ENCODE measurements at places on chromosomes 6 and 20. TPM values are rescaled to one million over a fixed set of nuclear protein-coding genes. Genes with fewer than 3 reads are reported as not detected.

PDSS2 gene
- total RNA-seq: 12.2 TPM

ADA gene
- total RNA-seq: 25.9 TPM

SNAP25 gene
- total RNA-seq: 0.39 TPM

CTAGE9 gene
- not detected for total RNA-seq

NNAT gene
- total RNA-seq: not detected

TREM1 gene
- 0.22 TPM for total RNA-seq

AVP gene
- not detected for total RNA-seq

SLC26A8 gene
- total RNA-seq: not detected

FAM135A gene
- total RNA-seq: 20.8 TPM

Measured in HCT116 (cell line).